ENCODE measurements at places on chromosomes 2 and 18. TPM values are rescaled to one million over a fixed set of nuclear protein-coding genes. Genes with fewer than 3 reads are reported as not detected.

Gene TCF7L1
- total RNA-seq = 3.4 TPM

Gene CNTNAP5
- 65.1 TPM for total RNA-seq

Gene VWA3B
- total RNA-seq = 1.3 TPM

Gene MRPS9
- total RNA-seq = 13.8 TPM

Gene CD8B2
- not detected for total RNA-seq

Gene ZEB2
- 925 TPM for total RNA-seq

Gene KIAA2012
- 1.9 TPM for total RNA-seq

Gene B3GNT7
- 1.3 TPM for total RNA-seq

Gene LIMS3
- total RNA-seq = 2.5 TPM

Gene SULT1C2
- total RNA-seq = 0.31 TPM

Gene LYPD1
- total RNA-seq = 25.4 TPM

Gene CNOT11
- 15.0 TPM for total RNA-seq

Gene MORN2
- total RNA-seq = 21.3 TPM

Gene CKAP2L
- total RNA-seq = 4.7 TPM

Gene OXER1
- 0.31 TPM for total RNA-seq

Gene IFT172
- 70.7 TPM for total RNA-seq

Gene PAIP2B
- total RNA-seq = 14.1 TPM

Gene LIMS2
- 2.5 TPM for total RNA-seq

Gene PRKD3
- total RNA-seq = 43.2 TPM

Gene SIX2
- not detected for total RNA-seq

Gene TUBA3E
- not detected for total RNA-seq

Gene KLHL41
- 2.8 TPM for total RNA-seq

Gene HOXD13
- total RNA-seq = not detected

Gene CRYGD
- total RNA-seq = not detected

Gene TMEM163
- 19.1 TPM for total RNA-seq

Gene UPP2
- total RNA-seq = 3.1 TPM

Gene SERPINB4
- not detected for total RNA-seq

Gene SERPINB5
- not detected for total RNA-seq

Data from parietal lobe (tissue), 2 donors.